ENCODE measurements at places on chromosomes 3 and 15.

DNA sequence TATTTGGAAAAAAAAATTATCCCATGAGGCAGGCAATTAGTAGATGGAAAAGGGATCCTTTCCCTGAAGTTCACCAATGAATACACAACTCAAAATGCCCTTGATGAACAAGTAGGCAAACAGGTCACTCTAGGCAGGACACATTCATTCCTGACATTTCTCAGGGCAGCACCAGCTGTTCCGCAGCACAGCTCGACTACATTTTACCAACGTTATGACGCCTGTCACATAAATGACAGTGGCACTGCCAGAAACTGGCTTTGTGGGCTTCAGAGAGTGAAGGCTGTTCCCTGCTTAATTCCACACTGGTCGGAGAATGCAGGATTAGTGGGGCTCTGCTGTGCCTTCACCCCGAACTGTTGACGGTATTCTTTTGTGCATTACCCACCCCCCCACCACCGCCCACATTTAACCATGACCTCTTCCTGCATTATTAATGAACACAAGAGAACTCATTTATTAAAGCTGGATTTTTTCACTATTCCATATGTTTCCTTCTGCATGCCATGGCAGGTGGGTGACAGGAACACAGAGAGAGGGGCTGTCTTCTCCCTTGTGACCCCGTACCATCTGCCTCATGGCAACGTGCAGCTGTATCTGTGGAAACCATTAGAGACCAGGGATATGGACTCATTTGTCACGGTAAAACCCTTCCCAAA lies 197.6 kb downstream of the PDZRN3 start:
- DNase-seq, result no peak

DNA sequence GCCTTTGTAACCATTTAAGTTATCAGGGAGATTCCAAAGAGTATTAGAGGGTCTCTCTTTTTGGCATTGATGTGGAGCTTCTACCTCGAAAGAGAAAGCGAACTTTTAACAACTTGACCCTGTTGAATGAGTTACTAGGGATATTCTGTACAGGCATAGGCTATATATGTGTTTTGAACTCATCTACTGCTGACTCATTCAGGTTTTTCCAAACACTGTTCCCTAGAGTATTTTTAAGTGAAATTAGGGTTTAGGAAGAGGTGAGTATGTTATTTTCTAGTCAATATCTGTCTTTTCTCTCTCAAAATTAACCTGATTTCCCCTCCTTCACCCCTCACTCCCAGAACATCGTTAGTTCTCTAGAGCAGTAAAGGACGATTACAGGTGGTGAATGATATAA lies 228.1 kb upstream of the C2CD4B start:
- DNase-seq, result no peak

DNA sequence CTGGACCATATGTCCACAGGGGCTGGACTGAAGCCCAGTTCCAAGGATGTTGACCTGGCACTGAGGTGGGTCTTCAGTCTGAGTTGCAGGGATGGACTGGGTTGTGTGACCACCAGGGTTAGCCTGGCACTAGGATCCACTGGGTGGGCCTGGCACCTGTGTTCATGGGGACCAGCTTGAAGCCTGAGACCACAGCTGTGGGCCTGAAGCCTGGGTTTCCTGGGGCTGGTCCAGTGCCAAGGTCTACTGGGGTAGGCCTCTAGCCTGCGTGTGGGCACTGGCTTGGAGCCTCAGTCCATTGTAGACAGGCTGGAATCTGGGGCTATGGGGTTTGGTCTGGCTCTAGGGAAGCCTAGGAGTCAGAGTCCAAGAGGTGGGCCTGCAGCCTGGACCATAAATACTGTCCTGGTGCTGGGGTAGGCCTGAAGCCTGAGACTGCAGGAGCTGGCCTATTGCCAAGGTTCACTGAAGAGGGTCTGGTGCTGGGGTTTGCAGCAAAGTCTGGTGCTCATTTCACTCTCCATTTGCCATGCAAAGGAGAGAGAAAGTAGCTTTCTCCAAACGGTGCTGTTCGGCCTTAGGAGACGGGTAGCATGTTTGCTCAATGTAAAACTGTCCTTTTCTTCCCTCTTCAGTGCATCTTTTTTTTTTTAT lies 51.2 kb upstream of the TBC1D5 start:
- no peak for DNase-seq

DNA sequence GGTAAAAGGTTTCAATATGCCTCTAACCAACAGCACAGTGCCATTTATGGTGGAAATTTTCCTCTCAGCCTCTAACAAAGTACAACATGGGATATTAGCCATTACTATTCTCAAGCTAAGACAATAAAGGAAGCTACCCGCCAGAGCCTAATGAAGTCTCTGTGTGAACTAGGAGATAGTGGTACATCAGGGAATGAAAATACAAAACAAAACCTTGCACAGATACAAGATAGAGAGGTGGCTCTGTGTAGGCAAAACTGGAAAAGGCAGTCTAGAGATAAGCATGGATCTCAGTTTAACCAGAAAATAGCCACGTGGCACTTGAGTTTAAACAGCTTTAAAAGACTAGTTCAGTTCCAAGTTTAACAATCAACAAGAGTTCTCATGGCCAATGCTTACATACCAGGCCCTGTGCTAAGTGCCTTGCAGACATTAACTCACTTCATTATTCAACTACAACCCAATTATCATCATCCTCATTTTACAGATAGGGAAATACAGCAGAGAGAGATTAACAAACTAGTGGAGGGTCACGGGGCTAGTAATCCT lies 279.3 kb downstream of the IGSF11 start:
- DNase-seq, result no peak

DNA sequence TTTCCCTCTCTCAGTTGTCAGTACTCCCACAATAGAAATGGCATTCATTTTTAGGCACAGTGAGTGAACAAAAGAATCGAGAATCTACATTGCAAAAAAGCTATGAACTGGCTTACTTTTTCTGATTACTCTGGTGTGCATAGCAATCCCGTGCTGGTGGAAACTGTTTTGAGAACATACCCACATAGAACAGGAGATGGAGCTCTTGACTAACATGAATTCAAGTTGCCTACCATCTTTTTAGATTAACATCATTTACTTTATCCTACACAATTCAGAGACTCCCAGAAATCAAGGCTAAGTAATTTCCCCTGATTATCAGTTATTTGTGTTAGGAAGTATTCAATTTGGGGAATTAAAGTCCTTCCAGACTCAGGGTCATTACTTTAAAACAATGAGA lies 326.6 kb downstream of the ARPP21 start:
- DNase-seq, result no peak

DNA sequence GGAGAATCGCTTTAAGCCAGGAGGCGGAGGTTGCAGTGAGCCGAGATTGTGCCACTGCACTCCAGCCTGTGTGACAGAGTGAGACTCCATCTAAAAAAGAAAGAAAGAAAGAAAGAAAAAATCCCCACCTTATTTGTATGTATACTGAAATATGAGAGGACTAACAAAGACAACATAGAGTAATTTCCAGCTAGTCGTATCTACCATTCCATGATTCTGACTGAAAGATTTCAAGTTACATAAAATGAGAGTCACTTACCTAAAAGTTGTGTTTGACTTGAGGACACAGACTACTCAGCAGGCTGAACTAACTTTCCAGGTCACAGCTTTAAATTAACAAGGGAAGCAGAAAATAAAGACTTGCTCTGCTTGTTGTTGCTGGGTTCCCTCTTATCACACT lies 18.8 kb upstream of the PRKCI start:
- no peak for DNase-seq

- DNase-seq, result no peak
Measured at GRCh38 chr3:137013951-137014688, 56.3 kb downstream of the IL20RB start.

DNA sequence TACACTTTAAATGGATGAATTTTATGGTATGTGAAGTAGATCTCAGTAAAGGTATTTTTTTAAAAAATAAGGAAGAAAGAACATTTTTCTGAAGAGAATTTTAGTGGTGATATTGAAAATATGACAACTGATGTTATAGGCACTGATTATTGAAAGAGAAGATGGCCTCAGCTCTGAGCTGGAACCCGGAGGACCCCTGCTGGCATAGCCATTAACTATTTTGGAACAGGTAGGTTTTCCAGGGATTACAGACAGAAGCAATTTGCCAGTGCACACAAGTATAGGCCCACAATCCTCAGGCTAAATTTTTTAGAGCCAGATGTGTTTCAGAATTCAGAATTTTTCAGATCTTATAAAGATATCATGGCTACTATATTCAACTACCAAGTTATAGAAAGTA lies 315.9 kb upstream of the GPR149 start:
- DNase-seq, result no peak

DNA sequence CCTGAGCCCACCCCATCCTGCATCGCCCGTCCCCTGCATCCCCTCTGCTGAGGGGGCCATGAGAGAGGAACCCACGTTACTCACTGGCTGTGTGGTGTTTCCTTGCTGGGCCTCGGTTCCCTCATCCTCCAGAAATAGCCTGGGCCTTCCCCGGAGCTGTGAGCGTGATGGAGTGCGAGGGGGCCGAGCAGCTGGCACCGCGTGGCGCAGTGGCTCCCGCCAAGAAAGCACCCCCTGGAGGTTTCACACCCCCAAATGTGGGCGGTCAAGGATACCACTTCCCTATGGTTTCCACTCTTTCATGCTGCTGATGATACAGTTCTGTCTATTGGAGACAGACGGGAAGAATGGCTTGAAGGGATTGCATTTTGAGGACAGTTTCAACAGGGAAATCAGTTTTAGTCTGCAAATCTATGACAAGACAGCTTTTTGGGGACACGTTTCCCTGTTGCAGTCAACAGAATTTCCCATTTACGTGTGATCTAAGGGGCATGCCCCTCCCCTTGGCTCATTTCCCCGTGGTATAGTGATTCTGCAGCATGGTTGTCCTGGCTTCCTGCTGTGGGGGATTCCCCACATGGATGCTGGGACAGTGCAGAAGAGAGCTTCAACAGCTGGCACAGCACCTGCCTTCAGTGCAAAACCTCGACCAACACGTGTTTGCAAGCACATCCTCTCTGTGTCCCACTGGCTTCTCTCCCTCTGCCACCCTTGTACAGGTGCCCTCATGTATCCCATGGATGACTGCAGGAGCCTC lies 377.5 kb downstream of the LRTM1 start:
- no peak for DNase-seq

DNA sequence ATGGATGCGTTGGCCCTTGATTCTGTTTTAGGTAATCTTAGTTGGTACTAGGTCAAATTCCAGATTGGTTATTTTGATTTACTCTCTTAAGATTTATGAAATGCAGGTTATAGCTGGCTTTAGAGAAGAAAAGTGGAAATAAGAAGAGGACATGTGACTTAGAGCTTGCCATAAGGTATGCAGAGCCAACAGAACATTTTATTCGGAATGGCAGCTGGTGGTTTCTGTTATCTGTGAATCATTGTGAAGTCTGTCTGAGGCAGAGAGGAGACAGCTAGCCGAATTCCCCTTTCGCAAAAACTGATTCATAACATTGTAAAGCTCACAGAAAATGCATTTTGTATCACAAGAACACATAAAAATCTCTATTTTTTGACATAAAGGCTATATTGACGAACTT lies 82.1 kb downstream of the FILIP1L start:
- peak; percentile 94 for DNase-seq

Measured in non-pigmented ciliary epithelial cell (primary cell).